ENCODE measurements at places on chromosomes 7 and 10. TPM values are rescaled to one million over a fixed set of nuclear protein-coding genes. Genes with fewer than 3 reads are reported as not detected.

THSD7A gene
- total RNA-seq, result not detected

FAM180A gene
- not detected for total RNA-seq

ACSM6 gene
- not detected for total RNA-seq

CDK1 gene
- total RNA-seq, result 1.1 TPM

CHN2 gene
- total RNA-seq, result 2.1 TPM

SPOCK2 gene
- total RNA-seq, result 998 TPM

GIMAP1 gene
- 8.0 TPM for total RNA-seq

GPER1 gene
- not detected for total RNA-seq

MAPK8 gene
- total RNA-seq, result 47.8 TPM

WIPF3 gene
- not detected for total RNA-seq

CNTNAP2 gene
- total RNA-seq, result not detected

ADGRA1 gene
- not detected for total RNA-seq

SPDYE3 gene
- total RNA-seq, result not detected

COPS6 gene
- 79.0 TPM for total RNA-seq

FAM24B gene
- total RNA-seq, result 7.1 TPM

CALML3 gene
- not detected for total RNA-seq

ERVW-1 gene
- not detected for total RNA-seq

RARRES2 gene
- not detected for total RNA-seq

INA gene
- not detected for total RNA-seq

GPR85 gene
- not detected for total RNA-seq

RHOBTB1 gene
- total RNA-seq, result not detected

OR2A1 gene
- 0.19 TPM for total RNA-seq

DKK1 gene
- total RNA-seq, result not detected

CPXM2 gene
- total RNA-seq, result not detected

ANKRD2 gene
- total RNA-seq, result not detected

TRIM50 gene
- total RNA-seq, result not detected

FAM131B gene
- 0.14 TPM for total RNA-seq

ZNF488 gene
- total RNA-seq, result not detected

RRP12 gene
- 84.2 TPM for total RNA-seq

AKR1C4 gene
- total RNA-seq, result not detected

CTNNA3 gene
- total RNA-seq, result 0.80 TPM

FRMD4A gene
- total RNA-seq, result 3.1 TPM

PILRA gene
- 4.6 TPM for total RNA-seq

AKR1B15 gene
- total RNA-seq, result not detected

ALOX5 gene
- 2.7 TPM for total RNA-seq

PFKP gene
- 32.2 TPM for total RNA-seq

ASB4 gene
- not detected for total RNA-seq

RTKN2 gene
- 3.9 TPM for total RNA-seq

ZNF804B gene
- not detected for total RNA-seq

OR9A2 gene
- total RNA-seq, result not detected

SRRM3 gene
- total RNA-seq, result not detected

CALCR gene
- not detected for total RNA-seq

CCDC146 gene
- 10.3 TPM for total RNA-seq

CYP26C1 gene
- 0.14 TPM for total RNA-seq

GFRA1 gene
- not detected for total RNA-seq

GJD4 gene
- total RNA-seq, result not detected

TAS2R3 gene
- 0.31 TPM for total RNA-seq

ATP5F1C gene
- total RNA-seq, result 111 TPM

SPDYE5 gene
- 0.20 TPM for total RNA-seq

TUBB8 gene
- not detected for total RNA-seq

LIPM gene
- total RNA-seq, result not detected

MTPN gene
- 94.0 TPM for total RNA-seq

All from CD4-positive, alpha-beta T cell (primary cell).